ENCODE measurements at places on chromosomes 1 and 21.

- DNase-seq = no peak
Measured at GRCh38 chr1:112852276-112852675, 103.7 kb downstream of the SLC16A1 start.

DNA sequence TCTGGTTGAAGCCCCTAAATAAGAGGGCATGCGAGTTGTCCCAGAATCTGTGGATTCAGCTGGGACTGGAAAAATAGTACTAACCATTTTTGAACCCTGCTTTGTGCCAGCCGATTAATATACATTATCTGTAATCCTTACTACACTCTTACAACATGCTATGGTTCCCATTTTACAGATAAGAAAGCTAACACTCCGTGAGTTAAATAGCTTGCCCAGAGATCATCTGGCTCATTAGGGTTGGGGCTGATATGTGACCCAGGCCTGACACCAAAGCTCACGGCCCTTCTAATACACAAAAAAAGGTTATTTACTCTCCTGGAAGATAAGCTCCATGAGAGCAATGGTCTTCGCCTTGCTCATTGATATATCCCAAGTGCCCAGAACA, 14.9 kb downstream of the ATP2B4 start:
- no peak for DNase-seq

- no peak for DNase-seq
Measured at GRCh38 chr1:161772397-161772796, 6.3 kb downstream of the ATF6 start.

GRCh38 chr1:2226525-2227345, 1.4 kb upstream of the SKI start:
- peak; percentile 82 for DNase-seq

GRCh38 chr21:31911138-31911907, 38.5 kb downstream of the HUNK start:
- DNase-seq = no peak

DNA sequence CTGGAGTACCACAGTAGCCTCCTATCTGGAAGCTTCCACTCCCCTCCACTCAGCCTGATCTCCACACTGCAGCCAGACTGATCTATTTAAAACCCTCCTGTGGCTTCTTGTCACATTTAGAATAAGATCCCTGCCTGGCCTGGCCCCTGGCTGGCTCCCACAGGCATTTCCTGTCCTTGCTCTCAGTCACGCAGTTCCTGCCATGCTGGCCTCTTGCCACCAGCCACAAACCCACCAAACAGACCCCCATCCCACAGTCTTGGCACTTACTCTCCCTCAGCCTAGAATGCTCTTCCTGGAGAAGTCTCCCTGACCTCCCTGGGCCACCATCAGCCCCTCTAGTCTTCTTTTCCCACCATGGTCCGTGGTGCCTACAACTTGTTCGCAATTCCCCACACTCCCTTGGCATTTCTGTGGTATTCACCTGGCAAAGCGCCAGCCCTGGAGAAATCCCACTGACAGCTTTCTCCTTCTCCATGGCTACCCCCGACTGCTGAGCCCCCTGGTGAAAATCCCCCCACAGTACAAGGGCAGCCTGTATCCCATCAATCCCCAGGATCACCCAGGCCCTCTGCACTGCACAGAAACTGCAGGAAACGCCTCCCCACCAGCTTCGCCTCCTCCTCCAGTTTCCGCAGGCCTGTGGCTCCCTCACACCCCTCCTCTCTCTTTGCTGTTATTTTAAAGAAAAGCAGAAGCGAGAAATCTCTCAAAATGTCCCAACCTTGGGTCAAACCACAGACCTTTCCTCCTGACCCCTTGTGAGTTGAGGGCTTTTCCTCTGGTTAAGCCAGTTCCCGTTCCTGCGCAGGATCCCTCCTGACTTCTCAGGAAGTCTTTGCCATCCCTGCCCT, 94.5 kb downstream of the SYT2 start:
- DNase-seq = no peak

GRCh38 chr1:95547005-95547404, 313.0 kb downstream of the RWDD3 start:
- no peak for DNase-seq

DNA sequence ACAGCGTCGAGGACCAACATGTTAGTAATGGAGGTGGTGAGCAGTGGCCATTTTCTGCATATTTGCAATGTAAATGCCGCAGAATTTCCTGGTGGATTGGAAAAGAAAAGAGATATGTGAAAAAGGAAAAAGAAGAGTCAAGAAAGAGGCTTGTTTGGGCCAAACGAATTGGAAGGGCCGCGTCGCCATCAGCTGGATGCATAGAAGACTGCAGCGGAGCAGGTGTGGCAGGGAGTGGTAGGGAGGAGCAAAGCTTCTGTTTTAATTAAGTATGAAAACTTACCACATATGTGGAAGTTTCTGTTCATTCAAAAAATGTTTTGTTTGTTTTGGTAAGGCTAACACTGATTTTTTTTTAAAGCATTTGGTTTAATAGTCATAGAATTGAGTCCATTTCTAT, 690.7 kb downstream of the NCAM2 start:
- no peak for DNase-seq
